ENCODE measurements at places on chromosomes 7 and 10. TPM values are rescaled to one million over a fixed set of nuclear protein-coding genes. Genes with fewer than 3 reads are reported as not detected.
A peak's percentile ranks its signal among the peaks of the same experiment; 100 is the strongest.

DNA sequence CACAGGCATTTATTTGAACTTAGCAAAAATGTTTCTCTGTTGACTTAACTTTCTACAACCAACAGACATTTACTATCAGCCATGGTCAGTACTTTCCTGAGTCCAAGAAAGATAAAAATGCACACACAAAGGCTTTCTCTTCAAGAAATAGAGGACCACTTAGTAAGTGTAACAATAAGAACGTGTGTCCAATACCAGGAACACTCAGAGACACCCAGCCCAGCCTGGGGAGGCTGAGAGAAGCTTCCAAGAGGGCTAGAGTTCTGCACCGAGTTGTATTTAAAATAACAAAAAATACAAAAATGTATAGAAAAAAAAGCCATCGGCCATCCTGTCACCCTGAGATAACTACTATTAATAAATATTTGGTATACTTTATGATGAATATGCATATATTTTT, 35.8 kb downstream of the VSTM4 start:
- DNase-seq, result no peak

DNA sequence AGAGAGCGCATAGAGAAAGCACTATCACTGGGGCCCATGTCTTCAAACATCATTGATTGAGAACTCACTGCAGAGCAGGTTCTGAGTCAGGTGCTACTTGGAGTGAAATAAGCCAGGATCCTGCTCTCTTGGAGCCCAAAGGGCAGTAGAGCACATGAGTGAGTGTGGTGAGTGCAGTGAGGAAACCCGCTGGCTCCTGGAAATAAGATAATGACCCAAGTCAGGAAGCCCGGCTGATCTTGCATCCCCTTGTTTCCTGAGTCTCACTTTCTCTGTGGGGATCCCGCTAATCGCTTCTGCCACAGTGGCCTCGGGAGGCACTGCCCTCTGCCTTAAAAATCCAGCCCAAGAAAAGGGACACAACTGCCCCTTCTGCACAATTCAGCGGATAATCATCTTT, 7.1 kb upstream of the FAM107B start:
- no peak for DNase-seq

- no peak for DNase-seq
Observed at GRCh38 chr7:124784879-124785818, 19.6 kb upstream of the GPR37 start.

The ADRB1 gene
- total RNA-seq, result 0.65 TPM

The OR2A42 gene
- not detected for total RNA-seq

The PNLIP gene
- total RNA-seq, result 10,599 TPM

DNA sequence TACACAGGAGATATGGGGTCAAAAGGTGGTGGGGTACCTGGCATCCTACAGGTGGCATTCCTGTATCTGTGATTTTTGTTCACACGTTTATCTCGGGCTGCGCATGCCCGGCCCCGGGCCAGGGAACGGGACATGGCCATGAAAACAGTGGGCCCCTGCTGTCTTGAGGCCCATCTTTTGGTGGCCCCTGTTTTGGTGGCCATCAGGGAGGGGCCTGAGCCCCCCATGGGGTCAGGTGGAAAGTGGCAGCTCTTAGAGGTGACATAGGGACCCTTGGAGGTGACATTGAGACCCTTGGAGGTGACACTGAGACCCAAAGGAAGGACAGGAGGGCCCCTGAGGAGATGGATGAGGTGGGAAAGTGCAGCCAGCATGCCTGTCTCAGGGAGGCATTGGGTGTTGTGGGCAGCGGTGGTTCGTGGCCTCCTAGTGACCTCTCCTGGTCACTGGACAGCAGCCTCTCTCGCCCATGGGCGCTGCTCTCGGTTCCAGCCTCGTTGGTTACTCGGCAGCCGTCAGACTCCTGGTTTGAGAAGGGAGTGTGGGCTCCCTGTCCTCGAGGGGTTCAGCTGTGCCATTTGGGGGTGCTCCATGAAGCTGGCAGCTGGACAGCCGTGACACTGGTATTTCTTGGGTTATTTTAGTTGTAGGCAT, 39.9 kb downstream of the INPP5A start:
- peak; percentile 63 for DNase-seq

The IGF2BP3 gene
- total RNA-seq, result 1.3 TPM

DNA sequence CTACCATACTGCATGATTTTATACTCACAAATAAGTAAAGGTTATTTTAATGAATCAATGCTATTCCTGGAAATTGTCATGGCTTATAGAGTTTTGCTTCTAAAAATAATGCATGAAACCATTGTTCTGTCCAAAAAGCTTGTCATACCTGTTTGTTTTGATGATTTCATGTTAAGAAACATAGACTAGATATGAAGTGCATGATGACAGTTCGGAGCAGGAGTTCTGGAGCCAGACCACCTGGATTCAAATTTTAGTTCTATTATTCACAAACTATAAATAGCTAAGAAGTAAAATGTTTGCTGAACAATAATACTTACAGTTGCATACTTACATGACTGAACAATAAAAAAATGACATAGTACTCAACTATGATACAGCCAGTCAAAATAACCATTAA, 107.0 kb upstream of the AKR1E2 start:
- no peak for DNase-seq

DNA sequence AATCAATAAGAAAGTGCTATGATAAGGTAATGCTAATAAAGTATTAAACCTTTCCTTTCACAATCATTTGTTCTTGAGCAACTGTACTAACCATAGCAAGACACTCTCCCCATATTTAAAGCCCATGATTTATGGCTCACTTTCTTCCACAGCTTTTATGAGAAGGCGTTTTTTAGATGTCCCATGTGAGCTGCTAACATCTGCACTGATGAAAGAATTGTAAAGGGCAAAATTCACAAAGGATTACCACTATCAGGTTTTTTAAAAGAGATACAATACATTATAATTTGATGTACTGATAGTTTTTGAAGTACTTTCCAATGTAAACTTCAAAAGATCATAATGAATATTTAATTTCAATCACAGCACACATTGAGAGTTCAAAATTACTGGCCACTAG, 75.7 kb downstream of the RNLS start:
- no peak for DNase-seq

The TRIL gene
- total RNA-seq, result 0.64 TPM

GRCh38 chr7:92614660-92615174, 24.5 kb upstream of the FAM133B start:
- DNase-seq, result no peak

- no peak for DNase-seq
Observed at GRCh38 chr10:13715100-13715499, 128.3 kb downstream of the PRPF18 start.

Measured in pancreas (tissue), 10 donors.